ENCODE measurements at places on chromosomes 4 and X.

DNA sequence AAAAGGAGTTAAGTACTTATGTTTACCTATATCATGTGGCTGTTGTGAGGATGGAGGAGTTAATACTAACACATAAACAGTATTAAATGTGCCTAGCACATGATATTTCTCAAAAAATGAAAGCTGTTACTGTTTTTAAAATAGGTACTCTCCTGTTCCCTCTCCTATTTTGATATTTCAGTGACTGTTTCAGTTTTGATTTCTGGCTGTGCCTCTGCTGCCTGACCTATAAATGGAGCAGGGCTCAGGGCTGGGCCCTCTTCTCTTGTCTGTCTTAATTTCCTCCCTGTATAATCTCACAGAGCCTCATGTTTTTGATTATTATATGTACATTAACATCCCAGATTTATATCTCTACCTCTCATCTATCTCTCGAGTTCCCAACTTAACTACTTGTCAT, 93.3 kb downstream of the UGT8 start:
- no peak for DNase-seq

DNA sequence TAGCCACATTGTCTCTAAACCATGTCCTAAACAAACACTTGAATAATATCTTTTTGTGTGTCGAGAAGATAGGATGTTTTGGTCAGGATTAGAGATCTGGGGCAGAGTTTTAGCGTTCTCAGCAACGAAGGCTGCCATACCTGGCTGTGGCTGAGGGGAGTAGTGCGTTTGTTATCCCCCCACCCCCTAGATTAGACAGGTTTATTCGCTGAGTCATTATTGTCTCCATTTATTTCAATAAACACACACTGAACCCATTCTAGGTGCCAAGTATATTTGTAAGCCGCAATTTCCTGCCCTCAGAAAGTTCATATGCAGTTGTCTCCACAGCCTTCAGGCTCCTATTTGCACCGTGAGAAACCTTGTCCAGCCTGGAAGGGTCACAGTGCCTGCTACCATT, 1684.8 kb upstream of the TENM3 start:
- no peak for DNase-seq

GRCh38 chrX:83108278-83108677, 399.8 kb upstream of the POU3F4 start:
- DNase-seq = no peak

- no peak for DNase-seq
Measured at GRCh38 chrX:106038625-106039024, at the start of gene SERPINA7. Gene SERPINA7, minus strand, starts transcription at chrX:106038727. Its CDS starts 1,669 bp downstream, at chrX:106037058.

DNA sequence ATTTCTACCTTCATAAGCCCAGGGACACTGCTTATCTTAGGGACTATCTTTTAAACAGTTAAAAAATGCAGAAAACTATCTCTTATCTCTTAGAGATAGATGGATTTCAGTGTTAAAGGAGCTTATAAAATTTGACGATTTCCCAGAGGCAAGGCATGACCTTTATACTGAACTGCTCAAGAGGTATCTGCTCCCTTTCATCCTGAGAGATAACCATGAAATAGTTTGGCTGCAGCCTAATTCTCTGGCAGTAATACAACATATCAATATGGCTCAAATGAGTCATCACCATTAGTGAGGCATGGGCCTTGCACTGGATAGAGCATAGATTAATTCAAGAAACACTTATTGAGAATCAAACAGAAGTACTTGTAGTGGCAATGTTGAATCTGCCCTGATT, 348.2 kb upstream of the GRIA3 start:
- no peak for DNase-seq

DNA sequence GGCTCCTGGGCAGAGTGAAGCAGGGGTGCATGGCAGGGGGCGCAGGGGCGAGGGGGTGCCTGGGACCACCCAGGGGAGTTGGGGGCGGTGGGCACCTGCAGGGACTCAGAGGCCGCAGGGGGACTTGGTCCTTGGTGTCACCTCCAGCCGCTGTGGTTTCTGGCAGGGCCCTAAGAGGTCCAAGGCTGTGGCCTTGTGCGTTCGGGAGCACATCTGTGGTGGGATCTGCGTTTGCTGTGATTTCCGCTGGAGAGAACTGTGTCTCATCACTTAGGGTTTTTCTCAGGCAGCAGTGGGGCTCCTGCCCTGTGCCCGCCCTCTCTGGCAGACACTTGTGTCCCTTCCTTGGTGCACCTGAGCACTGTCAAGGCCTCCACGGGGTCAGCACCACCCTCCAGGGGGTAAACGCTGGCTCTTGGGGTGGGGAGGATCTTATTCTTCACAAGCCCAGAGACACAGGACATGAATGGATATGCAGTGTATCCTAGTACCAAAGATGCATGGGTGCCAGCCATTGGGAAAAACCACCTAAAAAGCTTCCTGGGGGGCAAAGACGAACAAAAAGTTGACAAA, 66.5 kb downstream of the ACOX3 start:
- DNase-seq = no peak

DNA sequence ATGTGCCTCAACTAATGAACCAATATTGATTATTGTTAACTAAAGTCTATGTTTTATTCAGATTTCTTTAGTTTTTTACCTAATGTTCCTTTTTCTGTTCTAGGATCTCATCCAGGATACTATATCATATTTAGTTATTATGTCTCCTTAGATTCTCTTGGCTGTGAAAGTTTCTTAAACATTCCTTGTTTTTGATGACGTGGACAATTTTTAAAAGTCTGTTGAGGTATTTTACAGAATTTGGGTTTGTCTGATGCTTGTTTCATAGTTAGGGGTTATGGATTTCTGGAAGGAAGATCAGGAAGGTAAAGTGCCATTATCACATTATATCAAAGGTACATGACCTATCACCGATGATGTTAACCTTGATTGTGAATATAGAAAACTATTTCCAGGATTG, 18.2 kb upstream of the MCTS1 start:
- no peak for DNase-seq

- no peak for DNase-seq
Measured at GRCh38 chrX:39875834-39876628, 221.7 kb downstream of the BCOR start.

GRCh38 chr4:138918169-138918869, 97.3 kb upstream of the NOCT start:
- DNase-seq = no peak

DNA sequence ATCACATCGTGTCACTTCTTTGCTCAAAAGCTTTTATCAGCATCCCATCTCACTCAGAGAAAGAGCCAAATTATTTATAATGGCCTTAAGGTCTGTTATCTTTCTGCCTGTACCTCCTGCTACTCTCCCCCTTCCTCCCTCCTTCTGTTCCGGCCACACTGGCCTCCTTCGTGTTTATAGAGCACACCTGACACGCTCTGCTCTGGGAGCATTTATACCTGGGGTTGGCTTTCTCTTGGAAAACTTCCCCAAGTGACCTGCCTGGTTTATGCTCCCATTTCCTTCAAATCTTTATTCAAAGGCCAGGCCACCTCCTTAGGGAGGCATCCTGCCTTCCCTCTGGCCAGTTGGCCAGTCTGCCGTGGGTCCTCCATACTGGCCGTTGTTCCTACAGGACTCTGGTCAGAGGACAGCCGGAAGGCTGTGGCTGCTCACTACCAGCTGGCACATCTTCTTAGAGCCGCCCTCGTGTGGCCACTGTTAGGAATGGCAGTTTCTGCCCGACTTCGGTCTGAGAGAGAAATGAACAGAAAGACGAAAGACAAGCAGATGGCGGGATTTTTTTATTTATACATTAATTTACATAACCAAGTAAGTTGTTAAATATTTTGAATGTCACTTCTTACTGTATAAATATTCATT, 80.2 kb upstream of the CBLL2 start:
- peak; percentile 3 for DNase-seq

DNA sequence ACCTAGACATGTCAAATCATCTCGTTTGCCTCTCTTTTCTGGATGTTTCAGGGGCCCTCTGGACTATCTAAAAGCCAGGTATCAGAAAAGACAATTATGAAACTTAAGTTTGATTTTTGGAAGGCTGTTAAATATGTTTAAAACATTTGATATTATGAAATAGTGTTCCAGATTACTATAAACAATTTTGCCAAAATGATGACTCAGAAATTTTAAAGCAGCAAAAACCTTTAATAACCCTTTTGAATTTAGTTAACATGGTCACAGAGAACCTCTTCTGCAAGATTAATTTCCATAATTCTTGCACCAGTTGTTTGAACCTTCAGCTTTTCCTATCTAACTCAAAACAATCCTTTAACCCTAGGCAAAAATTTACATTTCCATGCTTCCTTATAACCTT, 18.8 kb upstream of the FAM47E start:
- no peak for DNase-seq

GRCh38 chr4:24517676-24518075, 66.7 kb downstream of the DHX15 start:
- DNase-seq = no peak

- DNase-seq = no peak
Measured at GRCh38 chr4:177128306-177128705, 181.4 kb upstream of the NEIL3 start.

GRCh38 chrX:51408462-51408861, 75.8 kb downstream of the NUDT10 start:
- no peak for DNase-seq

GRCh38 chr4:10783351-10783750, 98.8 kb upstream of the CLNK start:
- DNase-seq = no peak

GRCh38 chrX:136608295-136608933, 39.5 kb upstream of the CD40LG start:
- no peak for DNase-seq

- no peak for DNase-seq
Measured at GRCh38 chr4:123244137-123244536, 152.5 kb upstream of the SPRY1 start.

DNA sequence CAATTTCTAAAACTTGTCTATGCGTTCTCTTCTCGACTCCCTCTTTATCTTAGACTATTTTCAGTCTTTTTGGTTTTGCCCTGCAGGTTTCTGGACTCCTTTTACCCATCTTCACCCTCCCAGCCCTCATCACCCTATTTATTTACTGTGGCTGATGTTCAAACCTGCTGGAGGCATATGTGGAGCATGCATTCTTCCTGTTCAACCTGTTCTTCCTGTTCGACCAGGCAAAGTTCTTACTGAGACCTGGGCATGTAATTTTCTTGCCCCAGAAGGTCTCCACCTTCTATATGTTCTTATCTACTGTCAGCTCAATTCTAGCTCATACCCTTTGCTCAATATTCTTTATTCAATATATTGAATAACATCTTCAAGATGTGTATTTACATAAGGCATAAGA, 69.4 kb upstream of the AGA start:
- no peak for DNase-seq

DNA sequence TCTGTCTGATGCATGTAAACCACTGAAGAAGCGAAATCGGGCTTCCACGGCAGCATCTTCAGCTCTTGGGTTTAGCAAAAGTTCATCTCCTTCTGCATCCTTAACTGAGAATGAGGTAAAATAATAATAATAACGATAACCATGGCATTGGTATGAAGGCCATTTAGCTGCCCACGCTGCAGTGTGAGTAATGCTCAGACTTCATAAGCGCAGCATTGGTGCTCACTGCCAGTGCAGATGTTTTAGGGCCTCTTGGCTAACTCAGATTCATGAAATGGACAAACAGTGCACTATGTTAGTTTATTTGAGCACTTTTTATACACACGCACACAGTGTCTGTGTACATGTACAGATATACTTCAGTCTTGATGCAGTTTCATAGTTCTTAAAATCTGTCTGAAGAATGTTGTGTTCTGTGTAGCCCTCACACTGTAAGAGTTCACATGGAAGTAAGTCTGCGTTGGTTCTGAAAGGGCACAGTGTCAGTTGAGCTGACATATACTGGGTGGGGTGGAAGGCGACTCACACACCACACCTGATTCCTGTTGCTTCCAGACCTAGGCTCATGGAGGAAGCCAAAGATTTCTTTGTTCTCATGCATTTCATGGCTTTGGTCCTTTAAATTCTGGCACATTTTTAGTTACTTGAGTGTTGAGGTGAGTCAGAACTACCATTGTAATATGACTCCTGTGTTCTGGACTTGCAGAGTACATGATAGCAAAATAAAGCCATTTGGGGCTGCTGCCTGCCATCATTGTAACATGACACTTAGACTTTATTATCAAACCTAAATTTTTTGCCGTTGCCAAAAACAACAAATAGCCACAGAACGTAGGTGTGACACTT, 68.7 kb downstream of the NSD2 start:
- DNase-seq = no peak

GRCh38 chr4:22635692-22636091, 57.0 kb upstream of the GBA3 start:
- DNase-seq = no peak

DNA sequence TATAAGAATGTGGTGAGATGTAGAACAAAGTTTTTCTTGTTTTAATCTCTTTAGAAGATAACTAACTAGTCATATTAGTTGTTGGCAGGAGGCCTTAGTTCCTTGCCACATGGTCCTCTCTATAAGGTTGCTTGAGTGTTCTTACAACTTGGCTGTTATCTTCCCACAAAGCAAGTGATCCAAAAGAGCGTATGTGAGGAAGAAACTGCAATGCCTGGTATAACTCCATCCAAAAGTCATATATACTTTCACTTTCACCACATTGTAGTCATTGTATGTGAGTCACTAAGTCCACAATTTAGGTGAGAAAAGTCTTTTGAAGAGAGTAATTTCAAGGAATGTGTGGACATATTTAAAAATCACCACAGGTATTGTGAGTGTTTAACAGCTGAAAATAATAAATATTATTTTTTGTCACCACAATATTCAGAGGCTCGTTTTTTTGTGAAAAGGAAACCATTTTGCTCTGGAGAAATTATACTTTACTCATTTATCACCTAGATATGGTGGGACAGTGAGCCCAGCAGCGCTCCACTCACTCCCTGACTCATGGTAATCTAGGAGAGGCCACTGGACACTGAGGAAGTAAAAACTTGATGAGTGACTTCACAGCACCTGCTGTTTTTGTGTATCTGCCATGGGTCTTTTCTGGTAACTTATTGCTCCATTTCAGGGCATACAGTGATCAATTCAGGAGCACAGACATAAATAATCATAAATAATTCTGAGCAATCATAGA, 369.4 kb upstream of the NDST3 start:
- no peak for DNase-seq

- DNase-seq = no peak
Measured at GRCh38 chrX:124518885-124519284, 172.5 kb downstream of the SH2D1A start.

DNA sequence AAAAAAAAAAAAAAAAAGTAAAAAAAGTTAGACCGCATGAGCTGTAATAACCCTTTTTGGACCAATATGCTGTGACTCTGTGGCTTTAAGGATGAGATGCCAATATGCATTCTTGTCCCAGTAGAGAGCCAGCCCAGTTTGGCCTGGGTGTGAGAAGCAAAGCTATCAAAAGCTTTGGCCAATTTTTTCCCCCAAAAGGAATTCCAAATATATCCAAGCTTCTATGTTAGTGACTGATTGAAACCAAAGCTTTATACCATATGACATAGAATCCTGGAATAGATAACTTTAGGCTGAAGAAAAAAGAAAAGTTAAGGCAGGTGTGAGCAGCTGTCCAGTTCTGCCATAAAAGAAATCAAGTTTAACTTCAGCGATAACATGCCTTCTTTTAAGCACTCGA, 30.5 kb upstream of the RBPJ start:
- no peak for DNase-seq

GRCh38 chrX:10484683-10485247, 135.6 kb downstream of the MID1 start:
- no peak for DNase-seq
